CD8-positive, alpha-beta T cell (primary cell): ENCODE measurements at places on chromosomes 1 and 21. TPM values are rescaled to one million over a fixed set of nuclear protein-coding genes. Genes with fewer than 3 reads are reported as not detected.
A peak's percentile ranks its signal among the peaks of the same experiment; 100 is the strongest.

SEMA4A gene
- 2.9 TPM for total RNA-seq

RNF223 gene
- not detected for total RNA-seq

DNA sequence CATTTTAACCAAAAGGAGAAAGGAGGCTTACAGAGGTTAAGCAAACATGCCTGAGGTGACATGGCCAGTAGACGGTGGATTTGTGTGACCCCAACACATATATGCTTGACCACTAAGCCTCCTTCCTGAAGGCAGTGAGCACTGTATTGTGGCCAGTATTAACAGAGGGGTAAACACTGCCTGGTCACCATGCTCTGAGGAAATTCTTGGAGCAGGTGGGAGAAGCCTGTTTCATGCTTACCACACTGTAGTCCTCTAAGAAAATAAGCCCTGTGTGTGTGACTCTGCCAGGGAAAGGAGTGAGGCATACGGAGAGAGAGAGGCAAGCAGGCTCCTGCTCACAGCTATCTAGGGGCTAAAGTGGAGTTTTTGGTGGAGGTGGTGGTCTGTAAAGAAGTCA lies 102.7 kb downstream of the KCND3 start:
- DNase-seq: no peak

- no peak for DNase-seq
These were observed 120.9 kb downstream of the SYT2 start for GRCh38 chr1:202589190-202589930.

IFNGR2 gene
- 10.7 TPM for total RNA-seq

DNA sequence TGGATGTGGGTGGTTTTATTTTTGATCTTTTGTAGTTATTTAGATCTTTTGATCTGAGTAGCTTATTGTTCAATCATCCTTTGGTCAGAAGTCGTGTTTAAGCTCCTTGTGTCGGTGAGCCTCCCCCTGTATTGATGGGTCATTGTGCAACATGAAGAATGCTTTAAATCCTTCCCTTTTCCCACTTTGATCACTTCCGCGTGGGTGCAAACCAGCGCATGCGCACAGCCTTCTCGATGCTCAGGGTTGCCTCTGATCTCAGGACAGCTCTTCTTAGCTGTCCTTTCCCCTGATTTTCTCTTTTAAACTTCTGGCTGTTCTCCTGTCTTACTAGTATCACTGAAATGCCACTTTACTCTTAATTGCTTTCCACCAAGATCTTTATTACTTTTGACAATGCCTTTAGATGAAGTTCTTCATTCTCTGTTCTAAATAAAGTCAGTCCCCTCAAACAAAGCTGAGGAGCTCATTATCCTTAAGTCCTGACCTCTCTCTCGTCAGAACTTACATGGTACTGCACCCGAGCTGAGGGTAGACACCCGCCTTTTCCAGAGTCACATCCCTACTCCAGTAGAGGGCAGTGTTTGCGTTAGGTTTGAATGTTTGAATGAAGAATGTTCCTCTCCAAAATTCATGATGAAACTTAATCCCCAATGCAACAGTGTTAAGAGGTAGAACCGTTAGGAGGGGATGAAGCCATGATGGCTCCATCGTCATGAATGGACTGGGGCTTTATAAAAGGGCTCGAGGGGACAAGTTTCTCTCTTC lies 547.9 kb upstream of the TMPRSS15 start:
- DNase-seq: no peak

GRCh38 chr1:150525348-150525747 lies 9.8 kb downstream of the FALEC start:
- DNase-seq: no peak

DNA sequence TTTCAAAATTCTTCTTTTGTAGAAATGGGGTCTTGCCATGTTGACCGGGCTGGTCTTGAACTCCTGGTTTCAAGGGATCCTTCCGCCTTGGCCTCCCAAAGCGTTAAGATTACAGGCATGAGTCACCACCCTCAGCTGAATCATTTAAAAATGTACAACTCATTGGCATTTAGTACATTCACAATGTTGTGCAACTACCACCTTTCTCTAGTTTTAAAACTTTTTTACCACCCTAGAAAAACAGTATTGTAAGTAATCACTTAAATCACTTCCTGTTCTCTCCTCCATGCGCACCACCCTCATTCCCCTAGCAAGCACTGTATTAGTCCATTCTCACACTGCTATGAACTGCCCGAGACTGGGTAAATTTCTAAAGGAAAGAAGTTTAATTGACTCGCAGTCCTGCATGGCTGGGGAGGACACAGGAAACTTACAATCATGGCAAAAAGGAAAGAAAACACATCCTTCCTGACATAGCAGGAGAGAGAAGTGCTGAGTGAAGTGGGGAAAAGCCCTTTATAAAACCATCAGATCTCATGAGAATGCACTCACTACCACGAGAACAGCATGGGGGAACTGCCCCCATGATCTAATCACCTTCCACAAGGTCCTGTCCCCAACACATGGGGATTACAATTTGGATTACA lies 14.4 kb upstream of the THEM5 start:
- DNase-seq: no peak

DNA sequence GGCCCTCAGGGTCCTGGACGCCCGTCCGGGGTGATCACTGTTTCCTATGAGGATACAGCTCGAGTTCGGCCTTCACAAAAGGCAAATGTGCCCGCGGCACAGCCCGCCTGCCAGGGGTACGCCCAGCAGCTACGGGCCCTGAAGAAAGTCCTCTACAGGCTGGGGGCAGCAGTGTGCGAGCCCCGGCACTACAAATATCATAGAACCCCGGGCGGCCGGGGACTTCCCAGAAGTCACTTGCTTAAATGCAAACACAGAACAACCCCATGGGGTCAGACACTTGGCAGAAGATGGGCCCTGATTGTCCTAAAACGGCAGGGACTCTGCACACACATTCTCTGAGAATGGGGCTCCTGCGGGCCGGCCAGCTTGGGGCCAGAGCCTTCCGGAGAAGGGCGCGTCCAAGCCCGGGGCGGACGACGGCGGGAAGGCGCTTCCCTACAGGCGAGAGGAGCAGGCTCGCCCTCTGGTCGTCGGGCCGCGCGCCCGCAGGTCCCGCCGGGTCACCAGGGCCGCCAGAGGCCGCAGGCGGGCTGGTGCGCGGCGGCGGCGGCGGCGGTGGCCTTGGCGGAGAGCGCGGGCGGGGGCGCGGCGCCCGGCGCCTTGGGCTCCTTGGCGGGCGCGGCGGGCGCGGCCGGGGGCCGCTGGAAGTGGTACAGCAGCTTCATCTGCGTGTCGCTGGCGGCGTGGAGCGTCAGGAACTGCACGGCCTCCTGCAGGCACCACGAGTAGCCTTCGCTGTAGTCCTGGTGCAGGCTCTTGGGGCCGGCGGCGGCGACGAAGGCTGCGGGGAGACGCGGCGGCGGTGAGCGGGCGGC lies 888 bp downstream of the HES5 start:
- peak; percentile 51 for DNase-seq
